Effector memory CD4-positive, alpha-beta T cell (primary cell): ENCODE measurements at places on chromosomes 1 and 21.

DNA sequence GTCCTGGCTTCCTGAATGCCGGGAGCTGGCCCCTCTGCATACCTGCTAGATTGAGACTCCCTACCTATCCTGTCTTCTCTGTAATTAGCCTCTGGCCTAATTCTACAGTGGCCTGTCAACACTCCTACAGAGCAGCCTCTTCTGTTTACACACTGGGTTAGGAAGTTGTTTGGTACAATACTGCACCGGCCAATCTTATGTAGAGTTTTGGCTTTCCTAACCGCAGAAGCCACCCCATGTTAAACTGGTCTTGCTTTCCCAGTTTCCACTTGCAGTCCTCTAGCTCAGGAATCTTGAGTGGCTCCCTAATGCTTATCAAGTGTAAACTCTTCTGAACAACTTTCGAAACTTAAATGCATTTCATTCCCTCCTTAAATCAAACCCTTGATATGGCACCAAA is 42.8 kb downstream of the DPH5 start:
- no peak for DNase-seq

DNA sequence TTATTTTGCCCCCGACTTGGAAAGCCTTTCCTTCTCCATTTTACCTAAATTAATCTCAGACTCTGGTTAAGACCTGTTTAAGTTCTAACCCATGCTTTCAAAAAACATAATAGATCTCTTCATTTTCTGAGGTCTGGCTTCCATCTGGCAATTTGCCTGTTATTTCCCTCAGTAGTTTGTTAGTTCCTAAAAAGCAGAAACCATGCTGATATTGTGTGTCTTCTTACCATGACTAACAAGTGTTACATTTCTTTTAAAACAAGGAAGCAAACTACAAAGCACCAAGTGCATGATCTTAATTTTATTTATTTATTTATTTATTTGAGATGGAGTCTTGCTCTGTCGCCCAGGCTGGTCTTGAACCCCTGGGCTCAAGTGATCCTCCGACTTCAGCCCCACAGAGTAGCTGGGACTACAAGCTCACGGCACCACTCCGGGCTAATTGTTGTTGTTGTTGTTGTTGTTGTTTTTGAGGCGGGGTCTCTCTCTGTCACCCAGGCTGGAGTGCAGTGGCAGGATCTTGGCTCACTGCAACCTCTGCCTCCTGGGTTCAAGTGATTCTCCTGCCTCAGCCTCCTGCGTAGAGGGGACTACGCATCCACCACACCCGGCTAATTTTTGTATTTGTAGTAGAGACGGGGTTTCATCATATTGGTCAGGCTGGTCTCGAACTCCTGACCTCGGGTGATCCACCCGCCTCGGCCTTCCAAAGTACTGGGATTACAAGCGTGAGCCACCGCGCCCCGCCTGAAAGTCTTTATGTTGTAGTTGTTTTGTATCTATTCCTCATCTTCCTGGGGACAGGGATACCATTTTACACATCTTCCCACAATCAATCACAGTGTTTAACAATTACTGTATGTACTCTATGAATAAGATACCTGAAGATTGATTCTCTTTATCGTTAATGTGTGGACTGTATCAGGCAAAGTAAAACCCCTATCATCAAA is 1.3 kb upstream of the PATJ start:
- DNase-seq: no peak

DNA sequence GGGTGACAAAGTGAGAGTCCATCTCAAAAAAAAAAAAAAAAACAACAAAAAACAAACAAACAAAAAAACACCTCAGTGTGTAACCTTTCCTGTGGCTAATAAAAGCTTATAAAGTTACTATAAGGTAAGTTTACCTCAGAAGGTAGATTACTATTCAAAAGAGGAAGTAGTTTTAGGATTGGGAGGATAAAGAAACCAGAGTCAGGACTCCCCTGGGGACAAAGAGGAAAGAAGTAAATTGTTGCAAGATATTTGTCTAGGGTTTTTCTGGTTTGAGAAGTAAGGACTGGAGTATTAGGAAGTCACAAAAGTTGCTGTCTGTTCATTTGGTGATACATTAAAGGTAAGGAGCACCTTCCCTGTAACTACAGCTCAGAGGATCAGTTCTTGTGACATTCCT is 23.8 kb upstream of the CENPF start:
- DNase-seq: no peak

DNA sequence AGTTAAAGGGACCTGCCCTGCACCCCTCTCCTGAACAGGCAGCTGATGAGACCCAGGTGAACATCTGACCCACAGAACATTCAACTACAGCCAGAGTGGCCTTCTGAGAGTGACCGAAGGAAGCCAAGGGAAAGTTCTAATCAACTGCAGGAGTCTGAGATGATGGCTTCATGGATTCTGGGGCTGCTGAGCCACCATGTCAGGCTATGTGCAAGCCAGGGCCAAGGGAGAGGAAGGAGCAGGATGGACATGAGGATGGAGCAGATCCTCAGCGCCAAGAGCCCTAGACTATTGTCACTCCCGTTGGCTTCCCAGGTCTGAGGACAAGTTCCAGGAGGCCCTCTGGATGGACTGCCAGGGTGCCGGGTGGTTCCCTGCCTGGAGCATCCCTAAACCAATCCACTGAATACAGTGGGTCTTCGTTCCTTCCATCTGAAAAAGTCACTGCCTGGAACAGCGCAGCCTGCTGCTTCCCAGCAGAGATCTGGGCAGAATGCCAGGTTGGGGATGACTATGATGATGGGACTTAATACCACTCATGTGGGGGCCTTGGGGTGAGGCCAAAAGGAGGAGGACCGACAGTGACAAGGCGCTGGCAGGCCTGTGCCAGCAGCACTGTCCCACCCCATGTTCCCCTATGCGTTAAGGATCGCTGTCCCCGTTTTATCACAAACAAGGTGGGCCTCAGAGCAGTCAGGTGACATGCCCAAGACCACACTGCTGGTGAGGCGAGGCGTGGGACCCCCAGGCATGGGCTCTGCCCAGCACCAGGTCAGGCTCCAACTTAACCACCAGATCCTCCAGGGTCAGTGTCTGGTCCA is 19.8 kb downstream of the SPOCD1 start:
- DNase-seq: no peak

DNA sequence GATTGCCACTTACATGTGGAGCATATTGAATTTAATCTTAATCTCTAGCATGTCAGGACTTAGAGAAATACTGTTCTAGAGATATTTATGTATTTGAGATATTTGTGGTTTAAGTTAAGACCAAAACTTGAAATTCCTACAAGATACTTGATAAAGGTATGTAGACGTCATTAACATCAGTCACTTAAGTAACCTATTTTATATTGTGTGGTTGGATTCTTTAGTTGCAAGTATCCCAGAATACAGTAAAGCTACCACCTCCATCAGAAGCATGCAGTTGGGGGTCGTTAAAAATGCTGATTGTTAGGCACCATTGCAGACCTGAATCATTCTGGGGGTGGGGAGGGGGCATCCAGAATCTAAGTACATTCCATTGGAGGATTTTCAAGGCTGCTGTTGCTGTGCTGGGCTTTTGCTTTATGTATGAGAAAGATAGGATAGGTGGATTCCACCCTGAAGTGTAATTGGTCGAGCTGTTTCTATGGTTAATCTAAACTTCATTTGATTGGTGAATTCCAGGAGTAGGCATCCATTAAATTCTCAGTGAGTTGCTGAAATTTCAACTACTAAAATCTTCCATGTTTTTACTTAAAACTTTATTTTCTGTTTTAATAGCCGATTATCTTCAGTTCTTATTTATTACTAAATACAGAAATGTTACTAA is 4.0 kb downstream of the H3-3A start:
- DNase-seq: no peak

- no peak for DNase-seq
Measured at GRCh38 chr1:207983044-207983635, 72.2 kb upstream of the CD34 start.

GRCh38 chr1:165869343-165869742 is 41.9 kb downstream of the UCK2 start:
- no peak for DNase-seq

- DNase-seq: no peak
Measured at GRCh38 chr1:155946633-155947219, 5.3 kb downstream of the RXFP4 start.

DNA sequence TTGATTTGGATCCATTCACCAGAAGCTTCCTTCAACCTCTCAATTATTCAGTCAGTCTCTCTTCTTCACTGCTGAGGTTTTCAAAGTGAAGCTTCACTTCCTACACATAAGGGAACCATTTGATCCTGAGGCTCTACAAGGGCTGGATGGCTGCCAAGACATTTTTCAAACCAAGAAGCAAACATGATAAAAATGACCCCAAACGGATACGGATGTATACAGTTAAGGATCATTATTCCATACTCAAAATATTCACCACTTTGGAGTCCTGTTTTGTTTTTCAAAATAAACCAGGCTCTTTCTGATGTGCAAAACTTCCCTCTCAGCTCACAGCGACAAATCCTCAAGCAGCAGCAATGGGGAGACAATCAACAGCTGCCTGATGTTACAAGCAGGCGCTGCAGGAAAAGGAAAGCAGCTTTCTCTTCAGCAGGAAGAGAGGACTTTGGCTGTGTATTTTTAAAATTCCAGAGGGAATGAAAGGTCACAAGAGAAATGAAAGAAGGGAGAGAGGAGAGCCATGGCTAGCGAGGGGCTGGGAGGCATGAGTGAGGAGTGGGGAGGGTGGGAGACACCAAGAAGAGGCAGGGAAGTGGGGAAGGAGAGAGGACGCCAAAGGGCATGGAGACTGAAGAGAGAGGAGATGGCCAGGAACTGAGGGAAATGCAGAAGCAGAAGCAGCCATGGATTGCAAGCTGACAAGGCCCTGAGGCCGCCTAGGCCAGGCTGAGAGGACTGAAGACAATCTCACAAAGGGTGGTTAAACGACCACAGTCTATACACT is 145.4 kb downstream of the SLC45A1 start:
- DNase-seq: no peak

DNA sequence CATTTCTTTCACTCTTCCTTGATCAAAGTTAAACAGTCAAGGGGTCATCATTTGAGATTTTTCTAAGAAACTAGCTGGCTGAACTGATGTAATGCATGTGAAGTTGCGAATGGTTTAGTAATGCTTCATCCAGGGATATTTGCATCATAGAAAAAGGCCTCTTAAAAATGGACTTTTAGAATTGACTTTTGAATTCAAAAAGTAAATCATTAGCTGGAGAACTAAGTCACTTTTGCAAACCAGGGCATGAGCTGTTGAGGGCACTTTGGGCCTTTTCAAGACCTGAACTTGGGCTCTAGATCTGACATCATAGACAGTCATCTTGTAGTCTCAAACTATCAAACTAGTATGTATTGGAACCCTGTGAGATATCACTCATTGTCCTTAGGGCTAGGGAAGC is 85.0 kb downstream of the GRIK1 start:
- no peak for DNase-seq

DNA sequence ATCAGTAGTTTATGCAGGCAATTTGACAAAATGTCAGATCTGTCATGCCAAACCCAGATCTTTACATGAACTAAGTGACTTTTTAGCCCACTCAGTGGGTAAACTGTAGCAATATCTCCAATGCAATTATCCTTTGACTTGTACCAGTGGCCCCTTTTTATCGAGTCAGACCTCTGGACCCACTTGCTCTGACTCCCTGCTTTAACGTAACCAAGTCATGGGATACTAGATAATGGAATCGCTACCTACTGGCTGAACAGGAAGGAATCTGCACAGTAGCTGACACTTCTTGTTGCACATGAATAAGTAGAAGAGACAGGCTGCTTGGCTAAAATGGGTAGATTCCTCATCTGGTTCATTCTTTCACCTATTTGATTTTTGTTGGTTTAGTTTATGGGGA is 128.4 kb upstream of the LYPLAL1 start:
- DNase-seq: no peak

DNA sequence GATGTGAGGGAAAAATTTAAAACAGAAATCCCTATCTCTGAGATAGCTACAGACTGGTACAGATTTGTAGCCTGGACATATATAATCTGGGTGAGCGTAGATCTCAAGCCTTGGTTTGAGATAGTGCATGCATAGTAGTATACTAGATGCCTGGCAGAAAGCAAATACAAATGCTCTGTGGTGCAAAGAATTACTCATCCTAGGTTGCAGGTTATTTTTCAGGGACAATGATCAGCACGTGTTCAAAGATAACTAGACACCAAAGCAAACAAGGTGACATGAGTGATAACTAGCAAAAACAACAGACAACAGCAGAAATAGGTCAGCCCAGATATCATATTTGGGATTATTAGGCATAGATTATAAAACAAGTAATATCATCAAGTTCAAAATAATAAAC is 292.5 kb downstream of the HLX start:
- no peak for DNase-seq

- no peak for DNase-seq
Measured at GRCh38 chr1:193937308-193937707, 750.9 kb upstream of the B3GALT2 start.

DNA sequence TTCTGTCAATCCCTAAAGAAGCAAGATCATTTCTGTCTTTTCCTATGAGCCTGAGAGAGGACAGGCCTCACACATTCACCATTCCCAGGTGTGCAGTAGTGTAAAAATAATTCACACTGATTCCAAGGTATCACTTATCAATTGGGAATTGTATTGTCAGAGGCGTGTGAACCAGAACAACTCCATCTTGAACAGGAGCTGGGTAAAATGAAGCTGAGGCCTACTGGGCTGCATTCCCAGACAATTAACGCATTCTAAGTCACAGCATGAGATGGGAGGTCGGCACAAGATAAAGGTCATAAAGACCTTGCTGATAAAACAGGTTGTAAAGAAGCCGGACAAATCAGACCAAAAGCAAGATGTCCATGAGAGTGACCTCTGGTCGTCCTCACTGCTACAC is 239.2 kb downstream of the SMYD3 start:
- DNase-seq: no peak
